Karpas-422 (cell line): ENCODE measurements at places on chromosomes 3 and 15.
A peak's percentile ranks its signal among the peaks of the same experiment; 100 is the strongest.

DNA sequence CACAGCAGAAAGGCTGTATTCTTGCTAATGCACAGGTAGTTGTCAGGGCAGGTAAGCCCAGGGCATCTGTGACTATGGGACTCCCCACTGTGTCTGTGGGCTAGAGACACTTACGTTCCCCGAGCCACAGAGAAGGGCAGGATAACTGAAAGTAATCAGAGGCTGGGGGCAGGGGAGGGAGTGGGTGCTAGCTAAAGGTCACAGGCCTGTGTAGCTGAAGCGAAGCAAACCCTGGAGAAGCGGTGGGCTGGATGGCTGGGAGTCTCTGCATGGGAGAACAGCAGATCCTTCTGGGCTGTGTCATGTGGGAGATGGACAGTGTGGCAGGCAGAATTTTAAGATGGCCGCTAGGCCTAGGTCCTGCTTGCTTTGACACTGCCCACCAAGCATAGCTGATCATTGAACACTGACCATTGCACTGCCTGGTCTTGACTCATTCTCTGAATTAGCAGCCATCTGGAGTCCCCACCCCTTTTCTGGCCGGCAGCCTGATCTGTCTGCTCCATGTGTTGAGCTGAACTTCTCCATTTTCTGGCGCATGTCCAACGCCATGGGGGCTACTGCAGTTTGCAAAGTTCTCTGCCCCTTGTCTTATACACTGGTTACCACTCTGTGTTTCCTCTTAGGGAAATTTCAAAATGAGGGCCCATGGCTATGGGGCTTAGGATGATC is 110.0 kb downstream of the DGKG start:
- no peak for DNase-seq

DNA sequence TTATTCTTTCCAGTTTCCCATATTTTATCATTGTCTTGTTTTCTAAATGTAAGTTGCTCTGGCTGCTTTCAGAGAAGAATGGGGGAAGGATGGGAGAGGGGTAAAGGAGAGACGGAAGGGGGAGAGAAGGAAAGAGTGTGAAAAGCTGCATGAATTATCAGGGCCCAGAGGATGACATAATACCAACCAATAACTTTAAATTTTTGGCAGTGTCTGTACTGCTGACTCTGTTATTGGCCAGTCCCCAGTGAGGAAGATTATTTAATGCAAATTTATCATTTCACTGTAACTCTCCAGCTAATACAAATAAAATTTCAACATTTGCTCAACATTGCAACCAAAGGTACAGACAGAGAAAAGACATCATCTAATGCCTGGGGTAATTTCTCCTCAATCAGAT is 551.7 kb upstream of the CFAP20DC start:
- no peak for DNase-seq

GRCh38 chr3:145857956-145858355 is 303.0 kb downstream of the PLOD2 start:
- no peak for DNase-seq

DNA sequence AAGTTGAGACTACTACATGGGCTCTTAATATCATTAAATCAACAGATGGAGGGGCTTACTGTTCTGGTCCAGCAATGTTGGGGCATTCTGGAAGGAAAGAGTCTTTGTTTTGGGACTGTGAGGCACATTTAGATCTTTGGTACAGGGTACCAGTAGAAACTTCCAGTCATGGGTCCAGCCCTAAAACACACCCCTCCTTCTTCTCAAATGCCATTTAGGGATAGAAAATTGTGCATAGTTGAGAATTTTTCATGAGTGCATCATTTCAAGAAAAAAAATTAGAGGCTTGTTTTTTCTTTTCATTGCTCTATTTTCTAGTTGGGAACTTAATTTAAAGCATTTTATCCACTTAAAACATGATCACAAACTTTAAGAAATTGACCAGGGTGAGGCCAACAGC is 4.1 kb upstream of the RTP1 start:
- DNase-seq = no peak

DNA sequence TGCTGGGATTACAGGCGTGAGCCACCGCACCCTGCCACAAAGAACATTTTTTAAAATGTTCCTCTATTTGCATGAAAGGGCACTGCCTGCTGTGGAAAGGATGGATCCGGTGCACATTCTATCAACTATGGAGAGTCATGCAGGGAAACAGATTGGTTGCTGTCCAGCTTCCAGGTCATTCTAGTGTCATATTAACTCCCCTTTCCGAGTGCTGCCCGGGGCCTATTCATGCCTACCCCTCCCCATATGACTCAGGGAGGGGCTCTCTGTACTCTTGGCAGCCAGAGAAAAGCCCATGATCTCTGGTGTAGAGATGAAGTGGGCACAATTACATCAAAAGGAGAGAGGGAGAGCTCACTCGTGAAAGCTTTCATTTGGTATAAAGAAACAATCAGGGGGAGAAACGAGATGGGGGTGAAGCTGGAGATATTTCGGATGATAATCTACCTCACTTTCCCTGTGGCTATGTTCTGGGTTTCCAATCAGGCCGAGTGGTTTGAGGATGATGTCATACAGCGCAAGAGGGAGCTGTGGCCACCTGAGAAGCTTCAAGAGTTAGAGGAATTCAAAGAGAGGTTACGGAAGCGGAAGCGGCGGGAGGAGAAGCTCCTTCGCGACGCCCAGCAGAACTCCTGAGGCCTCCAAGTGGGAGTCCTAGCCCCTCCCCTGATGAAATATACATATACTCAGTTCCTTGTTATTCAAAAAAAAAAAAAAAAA is 16.1 kb upstream of the AHSG start:
- DNase-seq = no peak

DNA sequence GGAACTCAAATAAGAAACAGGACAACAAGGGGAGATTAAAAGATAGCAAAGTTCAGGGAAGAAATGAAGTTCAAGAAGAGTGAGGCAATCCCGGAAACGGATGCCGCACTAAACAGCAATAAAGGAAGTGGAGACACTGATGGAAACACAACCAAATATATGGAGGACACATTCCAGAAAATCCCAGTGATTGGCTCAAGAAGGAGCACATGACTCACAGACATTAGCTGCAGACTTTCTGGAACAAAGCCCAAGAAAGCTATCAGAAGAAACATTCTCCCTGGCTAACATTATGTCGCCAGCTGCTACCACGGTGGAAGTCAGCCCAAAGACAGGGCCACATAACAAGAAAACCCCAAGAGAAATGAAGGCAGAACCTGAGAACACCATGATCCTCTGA is 18.1 kb upstream of the VGLL4 start:
- no peak for DNase-seq

- no peak for DNase-seq
Observed at GRCh38 chr3:144923046-144923775, 951.6 kb downstream of the DIPK2A start.

DNA sequence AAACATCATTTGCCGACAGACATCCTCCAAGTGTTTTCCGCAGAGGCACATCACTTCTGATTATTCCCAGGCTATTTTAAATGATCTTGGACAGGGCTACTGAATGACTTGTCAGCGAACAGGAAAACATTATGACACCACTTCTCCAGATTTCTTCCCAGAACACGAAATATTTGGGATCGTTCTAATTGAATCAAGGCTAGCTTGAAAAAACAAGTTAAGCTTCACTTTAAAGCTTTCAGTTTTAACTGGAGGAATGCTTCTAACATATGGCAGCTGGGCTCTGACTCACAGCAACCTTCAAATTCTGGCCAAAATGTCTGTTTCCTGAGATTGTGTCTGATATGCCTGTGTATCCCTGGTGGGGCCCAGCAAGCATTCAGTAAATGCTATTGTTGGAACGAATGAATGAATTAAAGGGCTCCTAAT is 127.0 kb upstream of the ICE2 start:
- no peak for DNase-seq

DNA sequence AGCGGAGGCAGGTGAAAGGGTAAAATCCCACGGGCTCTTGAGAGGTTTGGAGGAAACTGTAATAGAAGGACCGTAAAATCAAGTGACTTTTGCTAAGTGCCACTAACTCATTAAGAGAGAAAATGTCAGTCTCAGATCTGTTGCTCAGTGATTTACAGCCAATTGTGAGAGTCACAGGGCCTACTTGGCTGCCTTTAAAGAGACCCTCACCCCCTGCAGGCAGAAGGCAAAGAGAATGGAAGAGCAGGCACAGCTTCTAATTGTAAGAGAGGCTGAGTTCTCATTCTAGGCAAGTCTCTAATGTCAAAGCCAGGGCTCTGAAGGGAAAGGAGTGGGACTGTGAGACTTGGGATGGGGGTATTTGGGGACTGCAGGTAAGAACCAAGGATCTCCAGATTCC is 9.3 kb upstream of the SYNM start:
- no peak for DNase-seq

DNA sequence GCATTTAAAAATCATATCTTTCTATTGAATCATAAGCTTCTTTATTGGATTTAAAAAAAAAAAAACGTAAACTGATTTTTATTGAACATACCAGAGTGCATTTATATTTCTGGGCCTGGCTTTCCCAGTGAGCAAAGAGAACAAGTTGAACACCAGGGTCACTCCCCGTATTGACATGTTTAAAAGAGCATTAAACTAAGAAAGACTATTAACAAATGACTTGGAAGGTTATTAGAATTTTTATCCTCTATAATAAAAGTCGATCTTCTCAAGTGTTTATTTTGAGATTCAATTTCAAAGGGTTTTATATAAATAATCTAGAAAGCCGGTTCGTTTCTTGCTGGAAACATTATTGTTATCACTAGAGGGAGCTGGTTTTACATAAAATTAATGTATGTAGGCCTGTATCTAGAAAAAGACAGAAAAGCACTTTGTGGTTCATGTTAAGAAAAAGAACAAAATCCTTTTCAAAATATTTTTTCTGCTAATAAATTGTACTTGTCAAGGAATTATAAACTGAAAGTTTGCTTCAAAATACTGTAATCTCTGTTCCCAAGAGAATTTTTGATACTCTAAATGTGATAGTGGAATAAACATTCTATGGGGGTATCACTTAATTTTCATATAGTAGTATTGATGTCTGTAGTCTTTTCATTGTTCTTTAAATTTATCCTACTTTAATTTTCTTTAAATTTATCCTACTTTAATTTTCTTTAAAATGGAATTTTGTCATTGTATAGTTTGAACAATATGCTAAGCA is 321.8 kb upstream of the MME start:
- peak; percentile 69 for DNase-seq

- peak; percentile 66 for DNase-seq
Observed at GRCh38 chr3:107574650-107575049, 51.9 kb downstream of the BBX start.

DNA sequence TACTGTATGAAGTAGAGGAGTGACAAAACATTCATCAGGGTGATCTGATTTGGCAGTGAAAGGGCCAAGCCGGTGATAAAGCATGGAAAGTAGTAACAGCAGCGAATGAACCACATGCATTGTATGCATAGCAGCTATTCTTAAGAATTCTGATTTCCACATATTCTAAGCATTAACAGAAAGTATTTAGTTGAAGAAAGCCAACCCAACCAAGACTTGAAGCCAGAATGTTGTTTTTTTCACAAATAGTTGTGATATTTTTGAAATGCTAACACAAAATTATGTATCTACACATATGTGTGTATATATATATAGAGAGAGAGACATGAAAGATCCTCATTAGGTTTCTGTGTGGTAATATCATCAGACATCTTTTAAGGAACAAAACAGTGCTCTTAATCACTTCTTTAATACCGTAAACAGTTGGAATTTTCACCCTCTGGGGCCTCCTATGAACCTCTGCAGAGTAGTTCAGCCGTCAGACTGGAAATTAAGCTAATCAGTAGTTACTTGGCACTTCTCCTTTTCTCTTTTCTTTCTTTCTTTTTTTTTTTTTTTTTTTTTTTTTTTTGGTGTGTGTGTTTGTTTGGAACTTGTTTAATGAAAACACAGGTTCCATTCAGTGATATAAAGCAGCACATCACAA is 139.6 kb downstream of the CMSS1 start:
- no peak for DNase-seq

DNA sequence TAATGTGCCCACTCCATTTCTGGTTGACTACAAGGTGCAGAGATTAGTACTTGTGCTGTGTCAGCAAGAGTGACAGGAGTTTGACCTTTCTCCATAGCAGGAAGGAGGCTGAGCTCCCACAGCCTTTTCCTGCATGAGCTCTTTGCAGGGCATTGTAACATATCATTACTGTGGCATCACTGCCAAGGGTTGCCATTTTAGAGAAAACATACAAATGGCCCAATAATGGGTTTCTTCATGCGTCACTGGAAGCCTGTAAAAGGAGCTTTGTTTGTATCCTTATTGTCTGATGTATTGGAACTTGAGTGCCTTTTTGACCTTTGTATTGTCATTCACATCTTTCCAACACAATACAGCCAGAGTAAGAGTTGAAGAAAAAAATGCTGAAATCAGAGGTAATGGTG is 323.0 kb upstream of the CDIN1 start:
- DNase-seq = no peak

DNA sequence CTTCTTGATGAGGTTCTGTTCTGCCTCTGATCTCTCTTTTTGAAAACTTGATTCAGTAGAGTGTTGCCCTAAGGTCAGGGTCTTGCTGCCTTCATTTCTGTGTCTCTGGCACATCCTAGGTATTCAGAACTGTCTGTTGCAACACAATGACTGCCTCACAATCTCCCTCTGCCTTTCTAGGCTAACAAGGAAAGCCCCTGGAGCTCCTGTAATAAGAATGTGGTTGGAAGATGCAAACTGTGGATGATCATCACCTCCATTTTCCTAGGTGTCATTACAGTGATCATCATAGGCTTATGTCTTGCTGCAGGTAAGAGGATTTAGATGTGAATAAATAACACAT is 7.0 kb downstream of the C3orf52 start:
- no peak for DNase-seq

GRCh38 chr3:101229681-101230080 is 90.7 kb downstream of the IMPG2 start:
- no peak for DNase-seq

DNA sequence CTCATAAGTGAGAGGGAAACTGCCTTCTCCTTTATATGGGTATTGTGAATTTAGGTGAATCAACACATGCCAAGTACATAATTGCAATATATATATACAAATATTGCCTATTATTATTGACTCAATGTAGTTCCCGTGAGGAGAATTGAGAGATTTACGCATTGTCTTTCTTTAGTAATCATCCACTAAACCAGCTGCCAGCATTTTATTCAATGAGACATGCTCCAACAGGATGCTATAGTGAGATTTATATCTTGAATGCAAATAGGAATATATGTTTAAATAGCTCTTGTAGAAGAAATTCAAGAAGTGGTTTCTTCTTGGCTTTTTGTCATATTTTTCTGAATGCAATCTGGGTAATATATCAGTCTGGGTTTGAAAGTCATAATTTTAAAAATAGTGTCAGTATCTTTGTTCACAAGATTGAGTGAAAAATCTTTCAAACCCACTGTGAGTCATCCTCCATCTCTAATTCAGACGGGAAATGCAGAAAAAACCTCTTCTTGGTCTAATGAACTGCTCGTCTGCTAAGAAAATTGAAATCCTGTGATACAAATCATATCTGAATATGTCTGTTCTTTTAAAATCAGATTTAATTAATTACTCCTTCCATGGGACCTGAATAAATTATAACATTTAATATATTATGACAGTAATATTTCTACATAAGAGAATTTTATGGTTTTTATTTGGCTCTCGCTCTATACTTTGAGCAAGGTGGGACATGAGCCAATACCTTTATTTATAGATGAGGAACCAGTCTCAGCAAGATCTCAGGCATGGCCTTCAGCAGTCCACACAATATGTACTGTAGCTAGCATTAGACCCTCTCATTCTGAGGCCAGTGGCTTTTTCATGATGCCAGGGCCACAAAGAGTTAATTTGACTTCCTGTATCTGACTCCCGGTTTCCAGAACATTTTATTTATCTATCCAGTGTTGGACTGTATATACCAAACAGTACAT is 516.0 kb downstream of the GABRG3 start:
- no peak for DNase-seq
